Stimulated activated CD8-positive, alpha-beta memory T cell treated with anti-CD3 and anti-CD28 coated beads, Interleukin-7, amount 100 ng/mL, for 4 hours (primary cell): ENCODE measurements at places on chromosomes 6 and 20.

DNA sequence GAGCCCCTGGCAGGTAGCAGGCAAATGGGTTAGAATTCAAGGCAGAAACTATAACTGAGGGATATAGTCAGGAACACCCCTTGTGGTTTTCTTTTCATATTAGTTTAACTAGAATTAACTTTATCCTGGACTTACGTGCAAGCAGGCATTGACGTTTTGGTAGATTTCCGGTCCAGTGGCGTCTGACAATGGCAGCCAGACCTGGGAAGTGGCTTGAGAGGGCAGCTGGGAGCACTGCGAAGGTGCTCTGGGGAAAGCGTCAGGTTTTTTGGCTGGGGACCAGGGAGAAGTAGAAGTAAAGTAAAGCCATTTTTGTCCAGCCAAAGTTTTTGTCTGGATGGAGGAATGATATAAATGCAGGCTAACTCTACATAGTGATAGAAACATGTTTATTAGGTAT, 8.4 kb upstream of the ACSS1 start:
- DNase-seq, result no peak

DNA sequence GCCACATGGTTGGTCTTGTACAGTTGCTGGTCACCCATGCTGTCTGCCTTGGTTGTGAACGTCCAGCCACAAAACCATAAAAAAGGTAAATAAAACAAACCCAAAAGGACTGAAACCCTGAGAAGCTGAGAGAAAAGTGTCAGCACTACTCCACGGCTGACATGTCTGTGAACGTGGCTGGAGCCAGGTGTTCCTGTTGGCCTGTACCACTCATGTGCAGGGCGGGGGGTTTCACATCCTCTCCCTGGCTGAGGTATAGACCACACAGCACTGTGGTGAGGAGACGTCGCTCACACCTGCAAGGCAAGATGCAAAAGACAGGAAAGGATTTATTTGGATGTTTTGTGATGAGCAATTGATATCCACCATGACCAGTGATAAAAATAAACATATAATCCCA, 51.9 kb upstream of the MRPS10 start:
- no peak for DNase-seq

DNA sequence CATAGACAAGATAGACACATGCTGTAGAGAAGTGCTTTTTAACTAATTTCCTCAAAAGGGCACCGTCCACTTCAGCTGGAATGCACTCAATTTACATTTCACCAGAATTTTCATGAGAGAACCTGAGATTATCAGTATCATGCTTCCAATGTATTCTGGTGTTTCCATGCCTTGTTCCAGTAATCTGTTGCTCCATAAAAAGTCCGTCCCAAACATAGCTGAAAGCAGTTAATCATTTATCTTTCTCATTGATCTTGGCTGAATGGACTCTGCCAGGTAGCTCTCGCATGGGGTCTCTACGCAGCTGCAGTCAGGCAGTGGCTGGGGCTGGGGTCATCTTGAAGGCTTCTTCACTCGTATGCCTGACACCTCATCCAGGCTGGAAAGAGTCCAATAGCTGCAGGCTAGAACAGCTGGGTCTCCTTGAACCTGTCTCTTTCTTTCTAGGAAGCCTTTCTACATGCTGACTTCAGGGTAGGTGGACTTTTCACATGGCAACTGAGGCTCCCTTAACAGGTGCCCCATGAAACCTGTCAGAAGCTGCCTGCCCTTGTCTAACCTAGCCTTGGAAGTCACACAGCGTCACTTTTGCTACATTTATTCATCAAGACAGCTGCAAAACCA, 18.6 kb upstream of the COL12A1 start:
- no peak for DNase-seq

- no peak for DNase-seq
These were observed 22.4 kb downstream of the MMP24 start for GRCh38 chr20:35248641-35249475.

DNA sequence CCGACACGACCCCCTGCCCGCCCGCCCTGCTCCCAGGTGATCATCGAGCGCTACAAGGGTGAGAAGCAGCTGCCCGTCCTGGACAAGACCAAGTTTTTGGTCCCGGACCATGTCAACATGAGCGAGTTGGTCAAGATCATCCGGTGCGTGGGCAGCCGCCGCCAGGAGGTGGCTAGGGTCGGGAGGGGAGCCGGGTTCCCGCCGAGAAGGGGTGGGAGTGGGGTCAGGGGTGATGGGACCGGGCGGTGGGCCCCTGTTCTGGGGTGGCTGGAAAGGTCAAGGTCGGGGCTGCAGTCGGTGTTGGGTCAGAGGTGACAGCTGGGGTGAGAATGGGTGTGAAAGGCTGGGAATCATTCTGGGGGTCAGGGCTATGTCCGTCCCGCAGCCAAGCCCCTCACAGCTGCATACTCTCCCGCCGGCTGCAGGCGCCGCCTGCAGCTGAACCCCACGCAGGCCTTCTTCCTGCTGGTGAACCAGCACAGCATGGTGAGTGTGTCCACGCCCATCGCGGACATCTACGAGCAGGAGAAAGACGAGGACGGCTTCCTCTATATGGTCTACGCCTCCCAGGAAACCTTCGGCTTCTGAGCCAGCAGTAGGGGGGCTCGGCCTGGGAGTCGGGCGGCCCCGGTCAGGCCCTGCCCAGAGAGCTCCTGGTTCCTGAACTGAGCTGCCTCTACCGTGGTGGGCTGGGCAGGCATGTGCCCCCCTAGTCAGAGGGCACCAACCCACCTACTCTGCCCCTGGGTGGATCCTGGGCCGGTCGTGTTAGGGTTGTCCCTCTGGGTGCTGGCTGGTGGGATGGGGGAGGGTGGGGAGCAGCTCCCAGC, 1.0 kb downstream of the MAP1LC3A start:
- no peak for DNase-seq

GRCh38 chr20:24682496-24682985, 213.1 kb downstream of the SYNDIG1 start:
- DNase-seq, result no peak

DNA sequence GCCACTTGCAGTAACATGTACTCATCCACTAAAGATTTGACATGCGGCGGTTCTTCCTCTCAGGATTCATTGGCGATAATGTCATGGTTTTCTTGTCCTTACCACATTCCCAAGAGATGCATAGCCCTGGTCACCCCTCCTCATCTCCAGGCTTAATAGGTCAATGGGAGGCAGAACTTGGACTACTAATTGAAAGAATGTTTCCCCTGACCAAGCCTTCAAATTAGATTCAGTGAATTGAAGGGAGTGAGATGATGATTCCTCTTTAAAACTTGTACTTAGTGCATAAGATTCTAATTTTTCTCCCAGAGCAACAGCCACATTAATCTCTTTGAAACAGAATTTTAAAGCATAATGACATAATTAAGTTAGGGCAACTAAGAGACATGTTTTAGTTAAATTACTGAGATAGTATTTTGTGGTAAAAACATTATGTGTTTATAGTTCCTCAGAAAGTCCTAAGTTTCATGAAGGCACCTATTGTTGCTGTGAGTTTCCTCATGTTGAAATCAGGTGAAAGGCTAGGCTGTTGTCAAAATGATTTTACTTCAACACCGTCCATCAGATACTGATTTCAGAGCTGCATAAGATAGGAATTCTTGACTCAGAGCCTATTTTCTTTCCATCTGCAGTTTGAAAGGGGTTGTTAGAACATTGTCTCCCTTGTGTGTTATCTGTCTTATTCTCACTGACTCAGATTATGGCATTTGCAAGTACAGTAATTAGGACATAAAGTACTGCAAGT, 48.5 kb downstream of the STK4 start:
- no peak for DNase-seq

- DNase-seq, result no peak
These were observed 3.4 kb downstream of the SNX5 start for GRCh38 chr20:17965042-17965697.

- DNase-seq, result no peak
These were observed 59.5 kb downstream of the ID4 start for GRCh38 chr6:19896693-19897010.

GRCh38 chr6:138393871-138394783, 9.9 kb upstream of the HEBP2 start:
- no peak for DNase-seq

- no peak for DNase-seq
These were observed 57.6 kb upstream of the FOXP4 start for GRCh38 chr6:41488433-41489119.

- no peak for DNase-seq
These were observed 1.5 kb upstream of the CITED2 start for GRCh38 chr6:139376017-139376330.

DNA sequence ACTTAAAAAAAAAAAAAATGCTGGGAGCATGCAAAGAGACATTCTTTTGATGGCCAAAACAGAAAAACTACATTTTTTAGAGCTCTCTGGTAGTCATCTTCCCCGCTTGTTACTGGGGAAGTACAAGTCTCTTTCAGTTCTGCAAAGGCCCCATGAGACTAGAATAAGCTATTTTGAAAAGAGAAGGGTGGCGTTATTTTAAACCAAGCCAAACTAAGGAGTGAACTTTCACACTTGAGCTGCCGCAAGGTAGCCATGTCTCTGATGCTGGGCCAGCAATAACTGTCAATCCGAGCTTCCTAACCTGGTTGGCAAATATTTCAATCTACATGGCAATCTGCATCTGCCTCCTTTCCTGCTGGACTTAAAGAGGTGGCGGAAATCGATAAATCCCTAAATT, 96.7 kb downstream of the L3MBTL3 start:
- no peak for DNase-seq

GRCh38 chr6:37960139-37960935, 140.8 kb downstream of the ZFAND3 start:
- DNase-seq, result no peak
